T-cell (primary cell): ENCODE measurements at places on chromosomes 3 and 15. TPM values are rescaled to one million over a fixed set of nuclear protein-coding genes. Genes with fewer than 3 reads are reported as not detected.

Gene PLA2G4D
- total RNA-seq = not detected

Gene RBMS3
- 1.4 TPM for total RNA-seq

Gene CCR3
- 1.2 TPM for total RNA-seq

Gene RHOA
- total RNA-seq = 278 TPM

Gene SMCO1
- total RNA-seq = not detected

Gene ALG1L2
- total RNA-seq = 0.66 TPM

Gene SNTN
- total RNA-seq = not detected

Gene TUSC7
- not detected for total RNA-seq

Gene CHDH
- 1.5 TPM for total RNA-seq

Gene GAP43
- not detected for total RNA-seq

Gene STAC
- total RNA-seq = 0.10 TPM

Gene PP2D1
- not detected for total RNA-seq

Gene ETFA
- 43.1 TPM for total RNA-seq

Gene PSTPIP1
- total RNA-seq = 231 TPM

Gene RARB
- not detected for total RNA-seq

Gene RASL12
- total RNA-seq = 0.09 TPM

Gene STRA6
- total RNA-seq = not detected

Gene ECE2
- total RNA-seq = not detected

Gene CNTN4
- not detected for total RNA-seq

Gene IMPG2
- 0.56 TPM for total RNA-seq

Gene CEP70
- total RNA-seq = 14.5 TPM

Gene ALDH1A3
- 0.26 TPM for total RNA-seq

Gene ZBTB20
- total RNA-seq = 48.4 TPM

Gene PROS1
- 0.39 TPM for total RNA-seq

Gene GOLGA6D
- 0.13 TPM for total RNA-seq

Gene ADAMTSL3
- total RNA-seq = not detected

Gene KIF9
- total RNA-seq = 2.7 TPM

Gene RPUSD2
- 24.7 TPM for total RNA-seq

Gene EFCC1
- 0.30 TPM for total RNA-seq

Gene MUC20
- total RNA-seq = 9.9 TPM

Gene LPP
- total RNA-seq = 23.8 TPM

Gene CACNA2D2
- 4.1 TPM for total RNA-seq

Gene NPAP1
- not detected for total RNA-seq

Gene TMCO5A
- total RNA-seq = not detected

Gene INKA1
- total RNA-seq = 1.8 TPM
